ENCODE measurements at places on chromosomes 4 and X.

GRCh38 chr4:183388021-183388420 is 56.4 kb upstream of the CDKN2AIP start:
- DNase-seq, result no peak

- DNase-seq, result no peak
Observed at GRCh38 chr4:31692399-31692940, 972.3 kb downstream of the PCDH7 start.

- DNase-seq, result no peak
Observed at GRCh38 chrX:1466971-1467561, 14.4 kb upstream of the ASMTL start.

DNA sequence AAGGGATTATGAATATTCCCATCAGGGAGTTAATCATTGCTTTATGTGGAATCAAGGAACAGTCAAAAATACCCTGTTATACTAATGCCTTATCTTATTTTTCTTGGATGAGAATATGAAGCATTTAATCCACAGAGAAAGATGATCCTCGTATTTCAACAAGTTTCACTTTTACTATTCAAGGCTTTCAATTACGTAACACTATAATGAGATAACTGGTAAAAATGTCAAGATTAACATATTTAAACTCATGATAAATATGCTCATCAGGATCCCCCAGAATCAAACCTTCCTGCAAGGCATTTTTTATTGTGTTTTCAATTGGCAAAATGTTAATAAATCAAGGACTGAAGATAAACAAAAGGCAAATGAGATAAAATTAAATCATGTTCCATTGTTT is 5.1 kb downstream of the ZXDA start:
- no peak for DNase-seq

DNA sequence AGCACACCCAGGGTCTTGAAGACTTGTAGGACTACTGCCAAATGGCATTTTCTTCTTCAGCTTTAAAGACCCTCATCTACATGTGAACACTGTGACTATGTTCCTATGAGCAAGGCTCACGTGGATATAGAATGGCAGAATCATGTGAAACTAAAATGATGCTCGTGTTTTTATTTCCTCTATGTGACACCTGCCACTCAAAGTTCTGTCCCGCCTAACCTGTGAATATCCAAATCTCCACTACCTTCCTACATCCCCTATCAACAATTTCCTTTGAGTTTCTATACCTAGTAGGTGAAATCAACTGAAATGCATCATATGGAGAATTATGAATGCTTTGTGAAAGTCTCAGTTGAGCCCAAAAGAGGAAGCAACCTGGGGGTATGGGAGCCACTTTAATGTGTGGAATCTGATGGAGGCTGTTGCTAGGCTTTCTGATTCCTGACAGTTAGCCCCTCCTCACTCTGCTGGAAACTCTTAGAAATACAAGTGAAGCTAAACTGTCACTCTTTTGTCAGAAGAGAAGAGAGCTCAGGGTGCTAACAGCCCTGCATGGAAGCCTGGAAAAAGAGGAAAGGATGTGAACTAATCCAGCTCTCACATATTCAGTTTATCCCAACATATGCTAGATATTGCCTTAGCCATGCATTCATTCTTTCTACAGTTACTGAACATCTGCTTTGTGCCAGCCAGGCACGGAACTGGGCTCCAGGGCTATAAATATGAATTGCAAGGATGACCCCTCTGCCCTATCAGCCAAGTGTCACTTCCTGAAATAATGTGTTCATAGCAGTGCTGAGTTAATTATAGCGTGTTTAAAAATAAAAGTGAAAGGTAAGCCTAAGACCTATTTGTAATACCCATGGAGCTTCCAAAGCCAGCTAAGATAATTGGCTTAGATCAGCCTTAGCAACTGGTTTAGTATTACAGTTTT is 11.0 kb downstream of the LHFPL1 start:
- no peak for DNase-seq

DNA sequence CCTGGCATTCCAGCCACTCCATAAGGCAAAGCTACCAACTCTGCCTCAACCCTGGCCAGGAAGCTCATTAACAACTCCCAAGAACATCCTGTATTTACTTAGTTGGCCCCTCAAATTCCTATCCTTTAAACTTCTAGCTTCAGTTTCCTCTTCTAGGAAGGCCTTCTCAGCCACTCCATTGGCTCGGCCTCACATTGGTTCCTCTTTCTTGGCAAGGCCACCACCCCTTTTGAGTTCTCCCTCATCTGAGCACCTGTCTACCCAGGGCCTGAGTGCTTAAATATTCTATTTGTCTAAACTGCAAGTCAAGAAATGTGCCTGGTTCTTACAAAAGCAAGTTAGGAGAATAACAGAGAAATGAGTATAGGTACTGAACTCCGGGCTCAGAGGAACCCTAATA is 10.0 kb downstream of the SMC1A start:
- DNase-seq, result no peak

DNA sequence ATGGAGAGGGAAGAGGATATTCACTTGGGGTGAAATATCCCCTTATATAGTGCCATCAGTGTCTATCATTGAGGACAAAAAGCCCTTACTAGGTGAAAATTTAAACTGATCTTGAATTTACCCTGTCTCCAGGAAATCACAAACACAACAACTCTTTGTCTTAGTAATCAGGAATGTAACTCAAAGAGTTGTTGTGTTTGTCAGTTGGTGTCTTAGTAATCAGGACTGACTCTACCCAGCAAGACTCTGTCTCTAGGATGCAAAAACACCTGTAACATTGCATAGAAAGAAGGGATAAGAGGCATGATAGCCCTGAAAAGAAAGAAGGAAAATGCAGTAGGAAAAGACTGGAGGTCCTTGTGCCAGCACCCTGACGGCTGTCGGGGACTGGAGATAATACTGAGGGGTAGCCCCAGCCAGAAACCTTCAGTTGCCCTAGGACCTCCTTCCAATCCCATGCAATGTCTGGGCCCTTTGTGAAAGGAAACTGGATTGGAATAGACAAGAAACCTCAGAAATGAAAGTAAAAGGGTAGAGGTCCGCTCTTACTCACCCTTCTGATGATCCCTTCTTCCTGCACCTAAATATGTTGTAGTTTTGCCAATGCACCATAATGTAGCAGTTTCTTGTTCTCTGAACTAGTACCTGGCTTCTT is 45.3 kb downstream of the HMGB2 start:
- DNase-seq, result no peak

- no peak for DNase-seq
Observed at GRCh38 chr4:76790377-76790776, 107.6 kb downstream of the SOWAHB start.

GRCh38 chr4:176448761-176449160 is 129.0 kb downstream of the SPCS3 start:
- DNase-seq, result no peak

DNA sequence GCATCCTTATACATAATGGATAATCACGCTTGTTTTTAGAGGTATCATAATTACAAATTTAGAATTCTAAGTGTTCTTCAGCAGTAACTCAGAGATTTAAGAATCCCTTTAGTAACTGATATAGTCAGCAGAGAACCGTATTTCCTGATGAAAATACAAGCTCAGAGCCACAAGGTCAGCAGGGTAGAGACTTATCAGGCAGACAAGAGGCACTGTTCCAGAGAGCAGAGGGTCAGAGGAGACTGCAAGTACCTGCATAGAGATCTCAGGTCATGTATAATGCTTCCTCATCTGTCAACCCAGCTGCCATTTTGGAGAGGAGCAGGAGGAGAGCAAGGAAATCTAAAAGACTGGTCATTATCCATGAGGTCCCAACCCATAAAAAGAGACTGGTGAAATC is 787.1 kb upstream of the FTHL17 start:
- no peak for DNase-seq

DNA sequence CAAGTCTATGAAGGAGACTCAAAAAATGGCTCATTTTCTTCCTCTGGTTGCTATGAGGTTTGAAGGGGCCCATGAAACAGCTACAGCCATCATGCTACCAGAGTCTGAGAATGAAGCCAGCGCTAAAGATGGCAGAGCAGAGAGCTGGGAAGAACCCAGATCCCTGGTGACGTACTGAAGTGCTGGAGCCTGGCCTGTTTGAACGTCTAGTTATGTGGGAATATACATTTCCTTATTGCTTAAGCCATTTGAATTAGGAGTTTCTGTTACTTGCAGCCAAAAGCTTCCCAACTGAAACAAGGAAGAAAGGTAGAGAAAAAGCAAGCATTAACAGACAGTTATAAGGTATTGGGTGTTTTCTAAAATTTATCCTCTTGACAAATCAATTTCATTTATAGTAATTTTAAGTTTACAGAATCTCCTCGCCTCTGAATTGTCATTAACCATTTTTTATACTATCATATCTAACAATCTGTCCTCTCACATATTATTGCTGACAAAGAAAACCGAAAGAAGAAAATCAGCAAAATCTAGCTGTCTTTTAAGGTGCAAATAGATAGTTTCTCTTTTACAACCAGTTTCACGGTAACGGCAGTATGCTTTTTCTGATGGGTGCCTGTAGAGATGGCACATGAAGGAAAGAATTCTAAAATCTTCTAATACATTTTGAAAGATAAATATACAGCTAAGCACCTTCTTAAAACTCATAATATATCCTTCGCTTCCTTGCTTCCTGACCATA is 8.9 kb upstream of the COQ2 start:
- DNase-seq, result no peak

GRCh38 chr4:111512081-111512783 is 633.0 kb upstream of the FAM241A start:
- DNase-seq, result no peak

DNA sequence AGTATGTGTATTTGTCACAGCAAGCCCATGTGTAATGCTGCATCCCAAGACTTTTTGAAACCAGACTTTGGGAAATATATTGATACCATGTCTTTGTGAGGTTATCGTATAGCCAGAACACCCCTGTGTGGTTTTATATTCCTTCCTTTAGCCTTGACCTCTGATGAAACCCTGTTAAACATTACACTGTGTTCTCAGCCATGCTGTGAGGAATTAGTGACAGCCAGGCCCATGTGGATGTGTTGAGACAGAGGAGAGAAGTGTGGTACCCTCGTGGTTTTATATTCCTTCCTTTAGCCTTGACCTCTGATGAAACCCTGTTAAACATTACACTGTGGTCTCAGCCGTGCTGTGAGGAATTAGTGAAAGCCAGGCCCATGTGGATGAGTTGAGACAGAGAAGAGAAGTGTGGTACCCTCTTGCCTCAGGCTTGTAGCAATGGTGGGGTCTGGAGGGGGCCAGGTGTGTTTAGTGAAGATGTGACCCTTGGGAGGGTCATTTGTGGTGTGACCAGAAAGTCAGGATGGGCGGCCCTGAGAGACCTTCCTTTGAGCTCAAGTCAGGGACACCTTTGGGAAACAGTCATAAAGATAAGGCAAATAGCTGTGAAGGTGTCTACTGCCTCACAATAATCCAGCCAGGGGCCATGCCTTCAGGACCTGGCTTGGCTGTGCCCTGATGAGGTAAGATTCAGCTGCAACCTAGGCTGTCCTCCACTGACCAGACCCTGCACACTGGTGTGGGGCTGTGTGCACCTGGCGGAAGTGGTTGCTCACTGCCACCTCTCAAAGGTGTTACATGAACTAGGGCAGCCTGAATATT is 110.0 kb downstream of the IRF2 start:
- no peak for DNase-seq

- no peak for DNase-seq
Observed at GRCh38 chr4:163866728-163867315, 372.3 kb downstream of the TMA16 start.

DNA sequence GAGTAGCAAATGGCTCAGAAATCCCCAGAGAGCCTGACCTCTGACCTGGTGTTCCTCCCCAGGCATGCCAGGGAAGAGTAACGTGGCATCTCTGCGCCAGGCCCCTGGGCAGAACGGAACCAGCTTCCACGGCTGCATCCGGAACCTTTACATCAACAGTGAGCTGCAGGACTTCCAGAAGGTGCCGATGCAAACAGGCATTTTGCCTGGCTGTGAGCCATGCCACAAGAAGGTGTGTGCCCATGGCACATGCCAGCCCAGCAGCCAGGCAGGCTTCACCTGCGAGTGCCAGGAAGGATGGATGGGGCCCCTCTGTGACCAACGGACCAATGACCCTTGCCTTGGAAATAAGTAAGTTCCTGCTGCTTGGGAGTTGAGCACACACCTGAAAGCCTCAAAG is 83.4 kb upstream of the PACRGL start:
- DNase-seq, result no peak

DNA sequence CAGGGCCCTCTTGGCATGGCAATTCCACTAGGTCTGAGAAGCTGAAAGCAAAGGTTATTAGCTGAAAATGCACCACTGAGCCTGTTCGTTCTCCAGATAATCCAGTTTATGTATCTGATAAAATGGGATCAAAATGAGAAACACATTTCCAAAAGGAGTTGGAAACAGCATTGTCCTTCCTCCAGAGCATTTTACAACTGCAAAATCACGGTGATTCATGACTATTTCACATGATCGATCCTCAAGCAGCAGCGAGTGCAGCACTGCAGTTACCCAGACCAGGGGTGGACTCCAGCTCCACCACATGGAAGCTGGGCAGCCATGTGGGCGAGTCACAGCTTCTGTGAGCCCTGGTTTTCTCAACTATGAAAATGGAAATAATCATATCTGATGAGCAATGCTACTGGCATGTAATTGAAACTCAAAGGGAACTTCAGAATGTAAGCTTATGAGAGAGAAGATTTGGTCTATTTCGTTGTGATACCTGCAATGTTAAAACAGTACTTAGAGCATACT is 78.7 kb upstream of the MSX1 start:
- DNase-seq, result no peak

- no peak for DNase-seq
Observed at GRCh38 chr4:108644237-108644636, 6.2 kb upstream of the OSTC start.

- DNase-seq, result no peak
Observed at GRCh38 chr4:6217716-6218381, 17.5 kb upstream of the JAKMIP1 start.

DNA sequence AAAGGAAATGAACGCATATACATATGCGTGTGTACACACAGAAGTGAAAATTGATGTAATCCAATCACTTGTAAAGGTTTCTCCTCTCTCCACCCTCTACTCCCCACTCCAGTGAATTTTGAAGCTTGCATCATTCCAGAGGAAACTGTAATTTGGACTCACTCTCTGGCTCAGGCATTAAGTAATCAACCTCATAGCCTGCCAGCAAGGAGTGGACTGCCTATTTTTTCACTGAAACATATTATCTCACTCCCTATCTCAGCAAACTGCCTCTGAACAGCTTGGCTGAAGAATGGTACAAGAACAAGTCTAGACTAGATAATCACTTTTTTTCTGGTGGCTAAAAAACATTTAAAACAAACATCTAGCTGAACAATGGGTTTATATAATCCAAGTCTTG is 124.2 kb downstream of the C4orf51 start:
- DNase-seq, result no peak

DNA sequence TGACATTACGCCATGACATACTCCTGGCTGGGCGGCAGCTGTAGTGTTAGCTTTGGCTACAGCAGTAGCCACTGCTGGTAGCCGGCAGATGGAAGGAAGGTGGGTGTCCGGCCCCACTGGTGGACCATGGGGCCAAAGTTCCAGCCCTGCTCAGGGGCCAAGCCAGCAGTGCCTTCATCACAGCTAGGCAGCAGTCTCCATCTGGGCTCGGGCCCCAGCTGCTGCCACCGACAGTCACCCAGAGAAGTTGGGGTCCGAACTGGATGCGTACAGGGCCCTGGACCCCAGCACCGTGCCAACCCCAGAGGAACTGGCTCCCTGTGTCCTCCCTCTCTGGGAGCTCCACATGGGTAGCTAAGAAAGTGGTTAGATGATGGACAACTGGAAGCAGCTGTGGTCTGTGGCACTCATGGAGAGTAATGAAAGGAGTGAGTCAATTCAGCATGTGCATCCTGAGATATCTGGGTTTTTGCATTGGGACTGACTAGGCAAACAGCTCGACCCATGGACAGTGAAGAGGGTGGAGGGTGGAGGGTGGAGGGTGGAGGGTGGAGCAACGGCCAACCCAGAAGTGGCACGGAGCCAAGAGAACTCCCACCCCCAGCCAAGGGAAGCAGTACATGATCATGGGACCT is 366.6 kb upstream of the GRIA3 start:
- DNase-seq, result no peak

Measured in 8988T (cell line).